IPS DF 19.7 (cell line): ENCODE measurements at places on chromosomes 11 and 22.

GRCh38 chr11:13663631-13664071, 4.8 kb upstream of the FAR1 start:
- DNase-seq = no peak

DNA sequence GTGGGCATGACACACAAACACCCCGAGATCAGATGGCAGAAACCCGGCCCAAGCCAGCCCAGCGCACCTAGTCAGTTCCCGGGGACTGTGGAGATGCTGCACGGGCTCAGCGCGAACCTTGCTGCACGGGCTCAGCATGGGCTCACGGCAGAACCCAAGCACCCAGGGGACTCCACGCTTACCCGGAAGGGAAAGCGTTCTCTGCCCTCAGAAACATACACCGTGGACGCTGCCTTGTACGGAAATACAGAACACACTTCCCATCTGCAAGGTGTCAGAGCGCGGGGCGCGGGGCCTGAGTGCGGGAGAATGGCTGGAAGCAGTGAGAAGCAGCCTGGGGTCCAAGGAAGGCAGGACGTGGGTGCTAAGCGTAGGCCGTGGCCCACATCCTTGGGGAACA, 319.9 kb downstream of the NTM start:
- no peak for DNase-seq

DNA sequence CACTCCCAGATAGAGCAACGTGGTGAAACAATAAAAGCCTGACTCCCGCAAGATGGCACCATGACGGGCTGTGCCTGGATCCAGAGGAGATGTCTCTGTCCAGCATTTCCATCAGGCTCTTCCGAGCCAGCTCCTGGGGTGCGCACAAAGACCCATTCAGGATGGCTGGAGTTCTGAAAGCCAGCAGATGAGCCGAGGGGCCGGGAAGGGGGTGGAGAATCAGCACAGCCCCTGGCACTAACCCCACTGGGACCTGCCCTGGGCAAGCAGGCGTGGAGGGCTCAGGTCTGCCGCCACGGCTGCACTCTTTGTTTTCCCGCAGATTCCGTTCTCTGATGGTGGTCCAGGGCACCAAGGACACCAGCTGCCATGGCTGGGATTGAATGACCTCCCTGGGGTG, 97.2 kb upstream of the BLID start:
- DNase-seq = no peak

DNA sequence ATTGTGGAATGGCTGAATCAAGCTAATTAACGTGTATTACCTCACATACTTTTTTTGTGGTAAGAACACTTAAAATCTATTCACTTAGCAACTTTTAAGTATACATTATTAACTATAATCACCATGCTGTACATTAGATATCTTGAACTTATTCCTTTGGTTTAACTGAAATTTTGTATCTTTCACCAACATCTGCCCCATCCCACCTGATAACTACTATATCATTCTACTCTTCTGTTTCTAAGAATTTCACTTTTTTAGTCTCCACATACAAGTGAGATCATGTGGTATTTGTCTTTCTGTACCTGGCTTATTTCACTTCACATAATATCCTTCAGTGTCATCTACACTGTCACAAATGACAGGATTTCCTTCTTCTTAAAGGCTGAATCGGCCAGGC, 17.1 kb upstream of the VWA5A start:
- DNase-seq = no peak

GRCh38 chr11:3130269-3131071, 34.6 kb downstream of the OSBPL5 start:
- DNase-seq = no peak

DNA sequence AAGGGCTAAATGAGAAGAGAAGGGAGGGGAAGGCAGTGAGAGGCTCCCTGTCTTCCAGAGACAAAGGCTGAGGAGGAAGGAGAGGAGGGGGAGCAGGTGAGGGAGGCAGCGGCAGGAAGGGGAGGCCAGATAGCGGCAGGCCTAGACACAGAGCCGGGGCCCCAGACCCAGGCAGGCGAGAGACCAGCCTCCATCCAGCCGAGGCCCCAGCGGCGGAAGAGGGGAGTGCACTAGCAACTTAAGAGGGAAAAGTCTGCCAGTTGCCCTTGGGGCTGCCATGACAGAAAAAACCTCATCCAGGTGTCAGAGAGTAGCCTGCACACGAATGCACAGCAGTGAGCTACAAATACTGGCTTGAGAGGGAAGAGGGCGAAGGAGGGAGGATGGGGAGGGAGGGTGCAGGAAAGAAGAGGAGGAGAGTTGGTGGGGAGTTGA, 46.7 kb downstream of the IGLL1 start:
- DNase-seq = peak; percentile 54

- no peak for DNase-seq
Measured at GRCh38 chr11:130561441-130561881, 113.0 kb downstream of the ADAMTS15 start.

GRCh38 chr11:27084518-27084917, 43.9 kb downstream of the BBOX1 start:
- DNase-seq = peak; percentile 2

DNA sequence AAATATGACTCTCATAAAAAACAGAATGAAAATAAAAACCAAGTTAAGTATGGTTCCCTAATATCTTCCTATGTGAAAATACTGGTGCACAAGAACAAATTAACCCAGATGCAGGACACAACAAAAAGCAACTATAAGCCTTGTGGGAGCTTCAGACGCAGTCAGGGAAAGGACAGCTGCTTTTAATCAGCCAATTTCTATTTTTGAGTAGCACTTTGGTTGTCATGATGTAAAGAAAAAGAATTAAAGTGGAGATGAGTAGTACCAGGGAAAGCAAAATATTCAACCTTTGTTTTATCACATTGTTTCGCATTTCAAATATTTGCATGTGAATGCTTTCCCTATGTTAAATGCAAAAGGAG, 339.9 kb downstream of the SOX6 start:
- DNase-seq = no peak

DNA sequence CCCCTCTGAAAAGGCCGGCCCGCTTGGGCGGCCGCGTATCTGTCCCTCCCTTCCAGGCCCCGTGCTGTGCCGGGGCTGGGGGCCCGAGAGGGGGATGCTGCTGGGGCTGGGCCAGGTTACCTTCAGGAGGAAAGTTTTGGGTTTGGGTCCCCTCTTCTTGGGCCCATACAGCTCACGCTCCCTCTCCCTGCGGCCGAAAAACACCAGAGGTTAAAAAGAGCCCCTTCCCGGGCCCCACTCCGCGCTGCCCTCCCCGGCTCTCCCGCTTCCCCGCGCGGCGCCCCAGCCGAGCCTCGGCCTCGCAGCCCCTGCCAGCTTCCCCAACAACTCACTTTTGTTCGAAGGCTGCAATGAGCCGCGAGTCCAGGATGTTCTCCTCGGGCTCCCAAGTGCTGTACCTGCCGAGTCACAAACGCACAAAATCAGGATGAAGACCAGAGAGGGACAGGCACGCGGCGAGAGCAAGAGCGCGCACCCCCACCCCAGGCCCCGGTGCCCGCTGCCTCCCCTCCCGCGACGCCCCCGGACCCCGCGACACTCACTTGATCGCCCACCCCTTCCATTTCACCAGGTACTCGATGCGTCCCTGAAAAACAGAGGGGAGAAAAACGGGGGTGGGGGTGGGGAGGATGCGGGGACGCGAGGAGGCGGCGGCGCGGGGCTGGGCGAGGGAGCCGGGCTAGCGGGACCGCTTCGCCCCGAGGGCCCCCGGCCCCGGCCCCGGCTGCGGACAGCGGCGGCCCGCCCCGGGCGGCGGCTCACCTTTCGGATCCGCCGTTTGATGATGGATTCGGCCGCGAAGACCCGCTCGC, 450 bp downstream of the CBX6 start:
- no peak for DNase-seq

DNA sequence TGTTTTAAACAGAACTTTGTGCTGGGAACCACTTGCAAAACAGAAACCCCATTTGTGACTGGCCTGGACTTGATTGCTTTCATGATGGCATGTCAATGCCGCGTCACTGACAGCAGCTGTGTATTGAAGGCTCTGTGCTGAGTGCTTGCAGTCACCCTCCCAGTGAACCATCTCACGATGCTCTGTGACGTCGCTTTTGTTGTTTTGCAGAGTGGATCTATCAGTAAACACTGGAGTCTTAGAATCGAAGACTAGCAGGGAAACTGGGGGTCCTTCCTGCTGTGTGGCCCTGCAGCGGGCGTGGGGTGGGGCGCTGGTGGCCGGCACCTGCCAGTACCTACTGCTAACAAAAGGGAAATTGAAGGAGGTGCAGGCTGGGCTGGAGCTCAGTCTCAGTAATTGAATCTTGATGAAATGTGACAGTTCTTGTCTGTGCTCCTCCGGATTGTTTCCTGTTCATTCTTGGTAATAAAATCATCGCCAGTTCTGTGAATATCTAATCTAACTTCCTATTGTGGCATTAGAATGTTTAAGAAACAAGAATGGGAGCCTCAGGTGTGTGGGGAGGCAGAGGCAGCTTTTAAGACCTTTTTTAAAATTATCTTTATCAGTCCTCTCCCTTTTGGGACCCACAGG, 50.5 kb upstream of the PARVG start:
- no peak for DNase-seq

DNA sequence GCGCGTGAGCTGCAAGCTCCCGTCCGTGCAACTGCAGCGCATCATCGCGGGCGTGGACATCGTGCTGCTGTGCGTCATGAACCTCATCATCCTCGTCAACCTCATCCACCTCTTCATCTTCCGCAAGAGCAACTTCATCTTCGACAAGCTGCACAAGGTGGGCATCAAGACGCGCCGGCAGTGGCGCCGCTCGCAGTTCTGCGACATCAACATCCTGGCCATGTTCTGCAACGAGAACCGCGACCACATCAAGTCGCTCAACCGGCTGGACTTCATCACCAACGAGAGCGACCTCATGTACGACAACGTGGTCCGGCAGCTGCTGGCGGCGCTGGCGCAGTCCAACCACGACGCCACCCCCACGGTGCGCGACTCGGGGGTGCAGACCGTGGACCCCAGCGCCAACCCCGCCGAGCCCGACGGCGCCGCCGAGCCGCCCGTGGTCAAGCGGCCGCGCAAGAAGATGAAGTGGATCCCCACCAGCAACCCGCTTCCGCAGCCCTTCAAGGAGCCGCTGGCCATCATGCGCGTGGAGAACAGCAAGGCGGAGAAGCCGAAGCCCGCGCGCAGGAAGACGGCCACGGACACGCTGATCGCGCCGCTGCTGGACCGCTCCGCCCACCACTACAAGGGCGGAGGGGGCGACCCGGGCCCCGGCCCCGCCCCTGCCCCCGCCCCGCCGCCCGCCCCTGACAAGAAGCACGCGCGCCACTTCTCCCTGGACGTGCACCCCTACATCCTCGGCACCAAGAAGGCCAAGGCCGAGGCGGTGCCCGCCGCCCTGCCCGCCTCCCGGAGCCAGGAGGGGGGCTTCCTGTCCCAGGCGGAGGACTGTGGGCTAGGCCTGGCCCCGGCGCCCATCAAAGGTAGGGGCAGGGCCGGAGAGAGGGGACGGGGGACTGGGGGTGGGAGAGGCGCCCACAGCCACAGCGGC, 7.3 kb downstream of the PANX2 start:
- no peak for DNase-seq

- DNase-seq = no peak
Measured at GRCh38 chr11:116600930-116601329, 171.9 kb downstream of the BUD13 start.

GRCh38 chr11:13026722-13027121, 17.6 kb downstream of the RASSF10 start:
- no peak for DNase-seq

- DNase-seq = no peak
Measured at GRCh38 chr11:124844664-124845079, 20.6 kb upstream of the ROBO3 start.

DNA sequence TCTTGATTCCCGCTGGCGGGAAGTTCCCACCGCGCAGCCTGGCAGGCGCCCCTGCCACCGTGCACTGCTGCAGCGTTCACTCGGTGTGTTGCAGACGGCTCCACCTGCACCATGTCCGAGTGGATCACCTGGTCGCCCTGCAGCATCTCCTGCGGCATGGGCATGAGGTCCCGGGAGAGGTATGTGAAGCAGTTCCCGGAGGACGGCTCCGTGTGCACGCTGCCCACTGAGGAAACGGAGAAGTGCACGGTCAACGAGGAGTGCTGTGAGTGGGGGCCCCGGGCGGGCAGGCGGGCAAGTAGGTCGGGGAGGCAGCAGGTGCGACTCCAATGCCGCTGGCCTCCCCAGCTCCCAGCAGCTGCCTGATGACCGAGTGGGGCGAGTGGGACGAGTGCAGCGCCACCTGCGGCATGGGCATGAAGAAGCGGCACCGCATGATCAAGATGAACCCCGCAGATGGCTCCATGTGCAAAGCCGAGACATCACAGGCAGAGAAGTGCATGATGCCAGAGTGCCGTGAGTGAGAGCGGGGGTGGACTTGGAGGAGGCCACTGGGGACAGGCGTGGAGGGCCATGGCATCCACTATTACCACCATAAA, 99.7 kb downstream of the RRAS2 start:
- no peak for DNase-seq

DNA sequence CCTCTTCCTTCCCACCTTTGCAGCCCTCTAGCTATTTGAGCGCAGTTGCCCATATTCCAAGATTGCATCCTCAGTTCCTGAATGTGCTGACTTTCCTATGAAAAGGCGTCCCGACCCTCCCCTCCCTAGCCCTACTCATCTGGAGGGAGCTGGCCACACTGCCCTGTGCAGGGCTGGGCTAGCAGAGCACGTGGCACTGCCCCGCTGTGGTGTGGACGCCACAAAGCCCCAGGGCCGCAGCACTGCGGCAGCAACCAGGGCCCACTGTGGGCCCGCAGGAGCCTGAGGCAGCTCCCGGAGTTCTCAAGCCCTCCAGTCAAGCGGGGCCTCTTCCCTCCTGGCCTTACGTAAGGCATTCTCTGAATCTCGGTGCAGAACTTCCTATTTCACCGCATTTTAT, 27.6 kb downstream of the B3GAT1 start:
- DNase-seq = no peak

- no peak for DNase-seq
Measured at GRCh38 chr11:17591293-17591692, 44.2 kb downstream of the OTOG start.

DNA sequence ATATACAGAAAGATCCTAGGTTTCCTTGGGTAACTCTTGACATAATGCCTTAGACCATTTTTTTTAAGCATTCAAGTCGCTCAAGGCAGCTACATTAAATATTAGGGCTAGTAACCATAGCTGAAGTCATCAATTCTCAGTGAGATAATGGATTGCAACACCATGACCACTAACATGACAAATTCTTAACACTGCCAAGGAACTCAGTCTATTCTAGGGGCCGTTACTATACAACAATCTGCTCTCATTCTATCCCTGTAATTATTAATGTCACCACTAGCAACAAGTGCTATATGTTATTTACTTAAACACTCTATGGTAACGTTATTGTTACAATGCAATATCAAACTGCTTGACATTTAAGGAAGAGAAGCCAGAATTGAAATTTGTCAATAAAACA, 3.2 kb upstream of the STK33 start:
- no peak for DNase-seq
